Caki2 (cell line): ENCODE measurements at places on chromosomes 5 and 9. TPM values are rescaled to one million over a fixed set of nuclear protein-coding genes. Genes with fewer than 3 reads are reported as not detected.

The NIM1K gene
- total RNA-seq, result 0.10 TPM in 1 of 2 replicates, not detected in the other

The F2RL2 gene
- 2.8 and 11.2 TPM in 2 replicates for total RNA-seq

The FLT4 gene
- 2.3 TPM in 1 of 2 replicates, not detected in the other for total RNA-seq

DNA sequence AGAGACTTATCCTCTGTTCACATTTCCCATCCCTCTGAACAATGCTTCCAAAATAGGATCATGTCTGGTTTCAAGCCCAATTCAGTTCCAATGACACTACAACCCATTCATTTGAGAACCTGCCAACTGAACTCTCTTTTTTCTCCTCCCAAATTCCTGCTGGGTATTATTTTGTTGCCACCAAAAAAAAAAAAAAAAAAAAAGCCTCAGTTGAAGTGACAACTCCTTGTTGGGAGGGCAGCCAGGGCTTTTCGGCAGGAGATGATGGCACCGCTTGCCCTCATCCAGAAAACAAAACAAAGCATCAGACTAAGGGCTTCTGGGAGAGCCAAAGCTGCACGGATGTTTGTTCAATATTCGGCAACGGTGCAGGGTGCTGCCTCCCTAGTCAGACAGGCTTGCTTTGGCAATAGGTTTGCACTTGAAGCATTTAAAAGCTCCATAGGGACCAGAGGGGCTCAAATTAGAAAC, 30.6 kb upstream of the TRIM32 start:
- no peak for DNase-seq

GRCh38 chr5:76652809-76653414, 29.7 kb upstream of the F2RL2 start:
- DNase-seq, result no peak

- no peak for DNase-seq
These were observed 43.6 kb downstream of the NACC2 start for GRCh38 chr9:136051453-136051836.

GRCh38 chr5:90170261-90170660, 239.3 kb downstream of the CETN3 start:
- no peak for DNase-seq
